HuH-7.5 (cell line): ENCODE measurements at places on chromosomes 3 and 15.

- no peak for DNase-seq
These were observed 26.2 kb downstream of the RTP3 start for GRCh38 chr3:46524008-46524407.

- no peak for DNase-seq
These were observed 41.7 kb downstream of the OXSM start for GRCh38 chr3:25831578-25831977.

DNA sequence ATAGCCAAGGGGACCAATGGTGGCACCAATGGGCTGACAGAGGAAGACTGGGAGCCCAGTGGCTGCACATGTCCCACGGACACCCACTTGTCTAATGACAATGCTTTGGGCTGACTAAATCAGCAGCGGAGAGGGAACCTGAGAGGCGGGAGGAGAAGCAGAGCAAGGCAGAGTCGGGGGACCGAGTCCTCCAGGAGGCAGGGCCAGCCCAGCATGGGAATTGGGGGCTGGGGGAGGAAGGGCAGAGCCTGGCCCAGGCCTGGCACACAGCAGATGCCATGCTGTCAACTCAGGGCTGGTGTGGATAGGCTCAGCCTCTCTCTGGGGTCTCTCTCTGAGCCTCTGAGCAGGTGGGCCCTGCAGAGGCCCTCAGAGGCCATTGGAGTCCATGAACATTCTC lies 78.4 kb upstream of the KLF13 start:
- DNase-seq, result no peak

- DNase-seq, result no peak
These were observed 6.1 kb upstream of the CHST14 start for GRCh38 chr15:40464595-40465185.

- no peak for DNase-seq
These were observed 149.7 kb downstream of the THRB start for GRCh38 chr3:24344784-24345439.

DNA sequence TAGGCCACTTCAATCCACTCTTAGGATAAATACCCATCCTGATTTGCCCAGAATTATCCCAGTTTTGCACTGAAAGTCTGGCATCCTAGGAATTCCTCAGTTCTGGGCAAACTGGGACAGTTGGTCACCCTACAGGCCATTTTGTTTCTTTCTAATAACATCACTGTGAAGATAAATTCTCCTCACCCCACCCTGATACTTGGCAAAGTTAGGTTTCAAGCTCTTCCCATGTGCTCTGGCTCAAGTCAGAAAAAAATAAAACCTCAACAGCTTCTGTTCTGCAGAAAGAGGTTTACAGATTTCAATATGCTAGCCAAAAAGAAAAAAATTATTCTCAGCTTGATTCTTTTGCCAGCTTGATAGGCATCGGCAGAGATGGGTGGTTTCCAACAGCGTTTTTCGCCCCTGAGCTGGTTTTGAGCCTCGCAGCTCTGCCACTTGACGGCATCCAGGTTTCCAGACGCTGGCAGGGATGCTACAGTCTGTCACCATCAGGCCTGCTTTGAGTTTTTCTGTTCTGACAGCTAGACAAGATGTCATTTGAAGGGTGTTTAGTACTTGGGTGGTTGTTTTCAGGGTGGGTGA lies 171.4 kb downstream of the SSR3 start:
- DNase-seq, result no peak

GRCh38 chr3:61060411-61060861 lies 190.8 kb downstream of the FHIT start:
- no peak for DNase-seq

DNA sequence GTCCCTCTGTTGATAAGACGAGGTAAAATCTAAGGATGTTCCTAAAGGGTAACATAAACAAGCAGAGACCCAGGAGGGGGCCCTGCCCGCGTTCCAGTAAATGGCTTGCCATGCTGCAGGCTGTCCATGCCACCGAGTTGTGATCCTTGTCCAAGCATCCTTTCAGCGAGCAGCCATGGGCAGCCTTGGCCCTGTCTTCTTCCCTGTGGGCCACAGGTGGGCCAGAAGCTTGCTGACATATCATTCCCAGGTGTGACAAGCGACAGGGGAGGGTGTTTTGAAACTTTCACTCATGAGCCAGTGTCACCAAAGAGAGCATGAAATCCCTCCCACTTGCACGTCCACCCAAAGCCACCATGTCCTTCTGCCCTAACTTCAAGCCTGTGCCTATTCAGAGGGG lies 53.7 kb downstream of the PCSK6 start:
- no peak for DNase-seq

- DNase-seq, result no peak
These were observed 34.2 kb upstream of the CSPG5 start for GRCh38 chr3:47612879-47613278.

DNA sequence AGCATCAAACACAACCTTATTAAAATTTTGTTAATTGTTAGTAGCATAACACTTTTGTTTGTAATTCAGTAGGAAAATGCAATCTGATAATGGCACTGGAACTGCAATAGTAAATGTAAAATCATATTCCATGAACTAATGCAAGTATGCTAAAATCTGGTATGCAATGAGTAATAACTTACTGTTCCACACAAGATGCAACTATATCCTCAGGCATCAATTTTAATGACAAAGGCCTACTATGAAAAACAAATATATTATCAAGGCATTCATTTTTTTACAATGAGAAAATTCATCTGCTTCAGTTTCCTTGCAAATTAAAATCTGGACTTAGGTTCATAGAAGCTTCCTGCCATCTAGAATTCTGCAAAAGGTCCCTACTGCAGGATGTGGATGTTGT lies 1.4 kb upstream of the NSMCE3 start:
- no peak for DNase-seq

DNA sequence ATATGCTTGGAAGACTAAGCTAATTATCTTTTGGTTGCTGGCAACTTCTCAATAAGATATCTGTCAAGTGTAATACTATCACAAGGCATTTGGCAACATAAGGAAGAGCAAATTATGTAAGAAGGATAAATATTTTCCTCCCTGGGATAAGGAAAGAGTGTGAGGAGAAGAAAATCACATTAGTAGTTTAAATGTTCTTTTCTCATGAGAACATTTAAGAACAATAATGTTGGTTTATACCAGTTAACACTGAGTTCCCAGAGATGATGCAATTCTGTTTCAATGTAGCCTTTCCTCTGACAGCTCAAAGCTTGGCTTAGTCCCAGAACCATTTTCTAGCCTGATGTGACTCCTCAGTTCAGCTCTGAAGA lies 66.1 kb upstream of the NPHP3 start:
- DNase-seq, result no peak

DNA sequence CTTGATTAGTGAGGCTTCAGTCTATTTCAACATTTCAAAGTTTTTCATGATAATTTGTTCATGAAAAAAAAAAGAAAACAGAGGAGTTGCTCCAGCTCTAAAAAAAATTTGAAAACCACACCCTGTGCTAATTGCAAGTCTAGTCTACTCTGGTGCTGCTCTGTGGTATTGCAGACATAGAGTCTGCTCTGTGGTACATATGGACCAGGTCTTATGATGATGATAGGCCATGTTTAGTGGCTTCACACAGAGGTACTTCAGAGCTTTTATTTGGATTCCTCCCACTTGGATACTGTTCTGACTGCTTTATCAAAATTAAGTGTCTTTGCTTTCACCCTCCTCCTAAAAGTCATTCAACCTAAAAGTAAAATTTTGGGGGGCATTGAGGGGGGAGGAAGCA lies 160.8 kb downstream of the ALCAM start:
- no peak for DNase-seq

- no peak for DNase-seq
These were observed 51.4 kb downstream of the NCEH1 start for GRCh38 chr3:172659246-172660002.
